ENCODE measurements at places on chromosomes 4 and X.
A peak's percentile ranks its signal among the peaks of the same experiment; 100 is the strongest.

DNA sequence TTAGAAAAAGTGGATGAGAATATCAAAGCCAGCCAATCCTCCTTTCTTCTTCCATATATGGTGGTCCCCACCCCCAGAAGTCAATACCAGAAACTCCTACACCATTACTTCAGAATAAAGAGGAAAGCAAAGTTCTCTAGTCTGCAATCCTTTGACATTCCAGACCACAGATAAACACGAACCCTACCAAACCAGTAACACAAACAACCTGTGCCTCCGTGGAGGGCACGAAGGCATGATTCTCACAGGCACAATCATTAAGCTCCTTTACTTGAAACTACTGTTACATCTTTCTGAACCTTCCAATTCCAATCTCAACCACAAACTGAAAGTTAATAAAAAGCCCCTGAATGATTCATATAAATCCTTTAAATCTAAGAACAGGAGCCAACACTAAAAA, 16.3 kb downstream of the MAML3 start:
- no peak for DNase-seq

DNA sequence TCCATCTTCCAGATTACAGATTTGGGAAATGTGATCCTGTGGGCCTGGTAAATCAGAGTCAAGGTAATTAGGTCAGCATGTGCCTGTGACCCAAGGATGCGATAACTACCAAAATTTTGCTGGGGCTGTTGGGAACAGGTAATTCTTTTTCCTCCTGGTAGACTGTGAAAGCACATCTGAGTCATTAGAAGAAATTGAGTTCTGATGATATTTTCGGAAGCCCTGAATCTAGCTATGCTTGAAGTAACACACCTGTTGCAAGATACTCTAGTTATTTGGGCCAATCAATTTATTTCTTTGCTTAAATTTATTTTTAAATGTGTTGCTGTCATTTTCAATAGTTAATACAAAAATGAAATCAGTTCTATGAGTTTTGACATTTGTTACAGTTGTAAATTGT, 903.6 kb downstream of the RPA4 start:
- DNase-seq = no peak

DNA sequence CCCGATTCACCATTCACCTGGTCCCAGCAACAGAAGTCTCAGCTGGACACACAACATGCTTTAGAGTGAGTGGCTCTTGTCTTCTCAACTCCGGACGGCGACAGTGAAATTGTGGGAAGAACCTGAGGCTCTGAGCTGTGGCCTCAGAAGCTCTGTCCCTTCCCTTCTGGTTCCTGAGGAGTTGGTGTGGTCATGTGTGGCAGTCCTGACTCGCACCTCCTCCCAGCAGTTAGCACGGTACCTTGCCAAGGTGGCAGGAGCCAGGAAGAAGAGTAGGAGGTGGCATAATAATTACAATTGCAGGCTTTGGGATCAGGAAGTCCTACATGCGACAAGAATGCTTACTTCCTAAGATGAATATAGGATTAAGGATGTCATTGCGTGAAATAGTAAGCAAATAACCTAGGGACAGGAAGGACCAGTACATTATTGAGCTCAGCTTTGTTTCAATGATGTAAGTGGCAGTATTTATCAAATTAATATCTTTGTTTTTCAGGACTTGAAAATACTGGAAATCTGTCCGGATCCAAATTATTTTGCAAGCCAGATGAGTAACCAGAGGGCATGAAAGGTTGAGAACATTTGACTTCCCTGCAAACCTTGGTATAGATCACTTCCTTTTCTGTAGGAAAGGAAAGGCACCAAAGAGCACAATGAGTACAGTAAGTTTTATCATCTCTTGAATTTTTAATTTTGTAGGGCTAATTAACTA, 21.1 kb downstream of the RNF4 start:
- DNase-seq = no peak

DNA sequence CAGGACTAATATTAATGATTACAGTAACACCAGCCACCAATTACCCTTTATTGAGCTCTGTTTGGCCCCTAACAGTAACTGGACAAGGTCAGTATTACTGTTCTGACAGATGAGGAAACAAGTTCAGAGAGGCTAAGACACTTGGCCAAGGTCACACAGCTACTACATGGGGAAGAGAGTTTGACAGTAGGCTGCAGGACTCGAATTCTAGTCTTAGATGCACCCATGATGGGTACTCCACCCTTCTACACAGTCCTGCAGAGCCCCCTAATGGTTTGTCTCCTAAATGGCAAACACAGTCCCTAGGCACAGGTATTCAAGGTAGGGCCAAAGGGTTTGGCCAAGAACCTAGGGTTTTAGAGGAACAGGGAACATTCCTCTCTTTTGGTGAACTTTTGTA, 93.9 kb downstream of the NSUN7 start:
- DNase-seq = no peak

GRCh38 chr4:103152381-103152780, 45.8 kb downstream of the CENPE start:
- DNase-seq = no peak

- no peak for DNase-seq
These were observed 190.7 kb downstream of the RPA4 start for GRCh38 chrX:97074400-97074799.

GRCh38 chrX:136390921-136391320, 90.2 kb downstream of the ADGRG4 start:
- DNase-seq = no peak

DNA sequence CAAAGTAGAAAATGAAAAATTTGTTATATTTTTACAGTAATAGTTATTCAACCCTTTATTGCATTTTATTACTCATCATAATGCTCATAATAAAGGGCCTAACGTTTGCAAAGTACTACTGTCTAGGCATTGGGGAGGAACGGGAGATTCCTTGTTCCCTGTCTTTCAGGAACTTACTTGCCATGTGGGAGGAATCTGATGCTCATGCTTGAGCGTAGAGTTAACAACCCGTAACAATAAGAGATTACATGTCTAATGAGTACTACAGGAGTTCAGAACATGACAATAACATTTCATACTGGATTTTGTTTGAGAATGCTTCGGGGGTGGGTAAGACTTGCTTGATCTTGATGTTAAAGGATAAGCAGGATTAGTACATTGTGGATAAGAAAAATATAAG, 2.9 kb downstream of the CCSER1 start:
- DNase-seq = no peak

- no peak for DNase-seq
These were observed 19.9 kb upstream of the KLHL8 start for GRCh38 chr4:87240341-87240740.

DNA sequence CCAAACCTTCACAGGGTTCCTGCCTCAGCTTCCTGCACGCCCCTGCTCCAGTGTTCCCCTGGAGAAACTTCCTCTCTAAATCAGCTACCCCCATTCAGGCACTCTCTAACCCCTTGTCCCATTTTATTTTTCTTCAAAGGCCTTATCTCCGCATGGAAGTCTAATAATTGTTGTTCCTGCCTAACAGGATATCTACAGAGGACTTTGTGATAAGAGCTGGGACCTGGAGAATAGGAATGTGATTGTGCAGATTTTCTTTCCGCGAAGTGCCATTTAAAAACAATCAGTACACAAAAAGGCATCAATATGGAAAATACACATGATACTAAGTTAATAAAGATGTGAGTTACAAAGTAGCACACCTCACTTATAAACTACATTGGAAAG, 32.6 kb downstream of the LDB2 start:
- no peak for DNase-seq

DNA sequence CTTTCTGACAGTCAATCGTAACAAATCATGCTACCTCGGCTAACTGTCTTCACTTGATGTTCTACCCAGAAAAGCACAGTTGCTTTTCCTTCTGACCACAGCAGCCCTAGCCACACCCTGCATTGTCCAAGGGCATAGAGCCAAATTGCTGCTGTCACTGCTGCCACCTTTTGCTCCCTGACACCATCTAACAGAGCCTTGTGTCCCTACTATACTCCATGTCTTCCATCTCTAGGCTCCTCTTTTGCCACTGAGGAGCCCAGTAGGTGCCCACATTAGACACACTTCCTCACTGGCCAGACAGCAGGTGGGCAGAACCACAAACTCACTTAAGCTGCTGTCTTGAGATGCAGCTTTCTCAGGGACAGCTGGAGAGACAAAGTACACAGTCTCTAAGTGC, 91.4 kb downstream of the ANXA3 start:
- DNase-seq = no peak

- no peak for DNase-seq
These were observed 338.6 kb upstream of the PUDP start for GRCh38 chrX:7486505-7486904.

DNA sequence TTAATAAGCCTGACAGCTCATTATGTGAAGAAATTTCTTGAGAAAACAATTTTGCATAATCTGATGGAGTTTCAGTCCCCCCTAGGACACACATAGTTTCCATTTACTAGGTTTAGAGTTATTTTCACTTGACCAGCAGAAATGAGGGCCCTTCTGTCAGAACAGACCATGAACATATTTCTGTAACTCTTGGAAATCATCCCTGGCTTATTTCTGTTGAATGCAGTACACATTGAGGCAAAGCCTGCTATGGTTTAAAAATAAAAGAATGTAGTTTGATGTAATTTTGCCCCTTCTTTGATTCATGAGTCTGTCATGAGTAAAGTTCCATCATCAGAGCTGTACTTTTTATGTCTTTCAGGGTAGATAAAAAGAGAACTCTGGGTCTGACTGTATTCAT, 104.6 kb upstream of the ETNPPL start:
- no peak for DNase-seq

DNA sequence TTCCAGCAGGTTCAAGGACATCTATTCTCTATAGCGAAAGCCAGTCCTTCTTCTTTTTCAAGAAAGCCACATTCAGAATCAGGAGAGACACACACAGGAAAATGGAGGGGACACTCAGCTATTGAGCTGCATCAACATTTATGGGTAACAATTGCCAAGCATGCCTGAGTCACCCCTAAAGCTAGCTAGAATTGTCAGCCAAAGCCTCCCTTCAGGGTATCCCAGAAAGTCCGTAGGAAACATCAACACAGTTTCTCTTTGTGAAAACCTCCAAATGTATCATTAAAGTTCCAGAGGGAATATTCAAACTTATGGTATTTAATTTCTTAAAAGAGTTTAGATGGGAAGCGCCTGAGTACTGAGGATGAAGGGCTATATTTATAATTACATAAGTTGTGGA, 331.1 kb upstream of the SLC7A11 start:
- DNase-seq = no peak

- no peak for DNase-seq
These were observed 687.2 kb upstream of the AADAT start for GRCh38 chr4:170776983-170777382.

DNA sequence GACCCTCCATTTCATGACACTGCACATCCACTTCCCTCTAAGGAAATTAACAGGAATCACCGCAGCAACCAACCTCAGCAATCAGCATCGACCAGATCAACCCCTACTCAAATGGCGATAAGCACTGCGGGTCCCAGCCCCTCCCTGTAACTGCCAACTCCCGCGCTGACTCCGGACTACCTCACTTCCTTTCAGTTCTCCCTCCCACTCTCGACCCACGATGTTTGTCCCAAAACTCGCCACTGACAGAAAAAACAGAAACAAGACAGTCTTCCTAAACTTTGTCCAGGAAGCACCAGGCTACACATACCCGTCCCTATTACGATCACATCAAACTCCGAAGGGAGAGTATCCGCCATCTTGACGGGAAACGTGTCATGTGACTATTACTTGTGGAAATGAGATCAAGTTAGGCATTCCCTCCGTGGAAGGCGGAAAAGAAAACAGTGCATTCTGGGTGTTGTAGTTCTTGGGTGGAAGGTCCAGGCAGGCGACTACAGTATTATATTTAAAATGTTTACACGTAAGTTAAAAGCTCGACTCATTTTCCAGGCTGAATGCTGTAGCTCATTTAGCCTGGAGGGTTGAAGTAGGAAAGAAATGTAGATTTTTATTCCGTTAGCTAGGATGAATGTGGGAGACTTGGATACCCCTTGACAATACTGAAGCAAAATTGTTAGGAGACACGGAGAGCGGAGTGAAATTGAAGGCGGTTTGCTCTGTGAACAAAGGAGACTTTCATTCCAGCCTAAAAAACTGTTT, at the start of gene CHM:
TSS of gene CHM (minus strand) at position 385 of the 762 bp plus-strand sequence. CDS start at position 359, 26 bp downstream.
- DNase-seq = peak; percentile 70

DNA sequence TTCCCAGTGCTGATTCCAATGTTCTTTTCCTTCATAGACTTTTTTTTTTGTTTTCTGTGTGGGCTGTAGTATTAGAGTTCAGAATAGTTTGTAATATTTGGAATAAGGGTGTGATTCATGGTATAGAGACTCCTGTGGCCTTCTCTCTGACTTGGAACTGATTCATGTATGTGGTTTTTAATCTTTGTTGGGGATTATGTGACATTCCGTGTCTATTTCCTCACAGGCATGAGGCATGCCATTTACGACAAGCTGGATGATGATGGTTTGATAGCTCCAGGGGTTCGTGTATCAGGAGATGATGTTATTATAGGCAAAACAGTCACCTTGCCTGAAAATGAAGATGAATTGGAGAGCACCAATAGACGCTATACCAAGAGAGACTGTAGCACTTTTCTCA, 44.4 kb downstream of the POLR2B start:
- no peak for DNase-seq

GRCh38 chr4:26252349-26253025, 68.3 kb upstream of the RBPJ start:
- no peak for DNase-seq

DNA sequence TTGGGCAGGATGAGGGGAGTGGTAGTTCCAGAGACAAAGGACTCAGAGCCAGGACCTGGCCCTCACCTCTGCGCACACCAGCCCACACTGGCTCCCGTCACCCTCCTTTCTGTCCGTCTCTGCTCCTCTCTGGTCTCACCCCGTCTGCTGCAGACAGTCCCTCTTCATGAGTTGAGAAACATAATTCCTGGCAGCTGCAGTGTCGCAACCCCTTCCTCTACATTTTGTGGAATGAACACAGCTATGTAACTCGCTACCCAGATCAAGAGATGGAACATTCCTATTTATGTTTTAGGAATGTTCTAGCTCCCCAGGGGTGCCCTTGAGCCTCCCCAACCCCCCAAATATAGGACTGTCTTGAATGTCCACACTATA, 59.3 kb downstream of the SHROOM2 start:
- no peak for DNase-seq

DNA sequence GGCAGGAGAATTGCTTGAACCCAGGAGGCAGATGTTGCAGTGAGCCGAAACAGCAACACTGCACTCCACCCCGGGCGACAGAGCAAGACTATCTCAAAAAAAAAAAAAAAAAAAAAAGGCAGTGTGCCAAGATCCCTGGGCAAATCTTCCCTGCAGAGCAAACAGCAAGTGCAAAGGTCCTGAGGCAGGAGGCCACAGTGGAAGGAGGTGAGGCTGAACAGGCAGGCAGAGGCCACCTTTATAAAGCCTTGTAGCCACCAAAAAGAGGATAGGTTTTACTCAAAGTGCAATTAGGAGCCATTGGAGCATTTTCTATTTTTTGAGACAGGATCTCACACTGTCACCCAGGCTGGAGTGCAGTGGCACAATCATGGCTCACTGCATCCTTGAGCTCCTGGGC, 45.1 kb upstream of the TLR2 start:
- no peak for DNase-seq

Measured in WERI-Rb-1 (cell line).